ENCODE measurements at places on chromosomes 5 and 9.

DNA sequence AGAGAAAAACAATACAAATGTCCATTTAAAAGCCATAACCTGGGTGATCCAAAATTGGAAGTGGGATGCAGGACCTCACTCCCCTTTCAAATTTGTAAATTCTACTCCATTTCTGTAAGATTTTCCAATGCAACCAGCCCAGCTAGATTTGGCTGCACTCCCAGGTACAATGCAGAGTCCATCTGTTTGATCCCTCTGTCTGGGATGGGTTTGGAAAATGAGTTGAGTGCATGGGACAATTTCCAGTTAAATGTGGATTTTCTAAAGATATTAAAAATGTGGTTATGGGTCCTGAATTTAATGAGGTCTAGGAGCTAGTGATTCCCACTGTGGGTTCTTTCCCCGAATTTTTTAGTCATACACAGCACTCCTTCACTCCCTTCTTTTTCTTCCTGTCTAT lies 104.0 kb upstream of the ATP10B start:
- DNase-seq = no peak

GRCh38 chr5:82922086-82922734 lies 155.0 kb downstream of the TMEM167A start:
- no peak for DNase-seq

GRCh38 chr5:150774145-150774544 lies 4.4 kb upstream of the SMIM3 start:
- DNase-seq = no peak

GRCh38 chr5:138263581-138263980 lies 10.8 kb downstream of the GFRA3 start:
- no peak for DNase-seq

GRCh38 chr5:132887283-132887682 lies 13.8 kb downstream of the LEAP2 start:
- no peak for DNase-seq

GRCh38 chr5:18607570-18607969 lies 973.3 kb downstream of the TAF11L14 start:
- DNase-seq = no peak

- DNase-seq = no peak
Measured at GRCh38 chr9:72292874-72293607, 72.0 kb downstream of the ZFAND5 start.

DNA sequence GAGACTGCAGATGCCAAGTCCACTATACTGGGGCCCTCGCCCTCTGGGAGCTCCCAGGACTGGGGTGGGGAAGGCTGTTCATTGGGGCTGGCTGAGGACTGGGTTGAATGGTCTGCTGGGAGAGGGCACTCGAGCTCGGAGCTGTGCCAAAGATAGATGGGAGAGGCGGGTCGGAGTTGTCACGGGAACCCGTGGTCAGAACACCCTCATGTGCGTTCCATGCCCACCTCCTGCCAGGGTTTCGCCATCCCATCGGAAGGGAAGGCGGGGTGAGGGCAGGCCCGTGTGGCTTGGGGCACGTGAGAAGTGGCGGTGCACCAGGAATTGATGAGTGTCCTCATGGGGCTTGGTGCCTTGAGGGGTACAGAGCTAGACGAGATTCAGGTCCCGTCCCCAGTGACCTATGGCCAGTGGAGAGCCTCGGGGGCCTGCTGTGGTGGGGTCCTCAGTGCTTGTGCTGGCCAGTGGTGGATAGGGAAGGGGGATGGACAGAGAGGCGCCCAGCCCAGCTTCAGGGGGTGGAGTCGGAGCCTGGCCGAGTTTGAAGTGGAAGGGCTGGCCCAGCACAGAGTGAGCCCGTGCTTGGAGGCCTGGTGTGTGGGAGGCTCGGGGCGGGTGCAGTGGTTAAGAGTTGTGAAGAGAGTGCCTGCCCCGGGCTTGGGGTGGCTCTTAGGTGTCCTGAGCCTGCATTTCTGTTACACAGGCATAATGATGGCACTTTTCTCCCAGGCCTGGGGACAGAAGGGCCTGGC lies 4.3 kb downstream of the CACFD1 start:
- no peak for DNase-seq
